HFF-Myc (cell line): ENCODE measurements at places on chromosomes 13 and 19.

DNA sequence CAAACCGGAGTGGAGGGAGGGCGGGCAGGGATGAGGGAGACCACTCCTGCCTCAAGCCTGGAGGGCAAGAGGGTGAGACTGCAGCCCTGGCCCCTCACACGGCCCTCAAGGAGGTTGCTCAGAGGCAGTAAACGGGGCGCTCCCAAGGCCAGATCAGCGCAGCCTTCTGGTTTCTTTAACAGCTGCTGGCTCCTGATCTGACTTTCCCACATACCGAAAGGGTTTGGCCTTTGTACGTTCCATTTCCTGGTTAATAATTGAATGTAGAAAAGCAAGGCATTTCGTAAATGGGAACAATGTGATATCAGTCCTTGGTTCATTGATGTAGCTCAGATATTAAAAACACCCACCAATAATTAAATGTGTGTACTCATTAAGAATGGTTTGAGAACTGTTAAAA, 71.5 kb downstream of the GGACT start:
- no peak for DNase-seq

- DNase-seq = no peak
Observed at GRCh38 chr13:33109801-33110200, 93.6 kb downstream of the KL start.

DNA sequence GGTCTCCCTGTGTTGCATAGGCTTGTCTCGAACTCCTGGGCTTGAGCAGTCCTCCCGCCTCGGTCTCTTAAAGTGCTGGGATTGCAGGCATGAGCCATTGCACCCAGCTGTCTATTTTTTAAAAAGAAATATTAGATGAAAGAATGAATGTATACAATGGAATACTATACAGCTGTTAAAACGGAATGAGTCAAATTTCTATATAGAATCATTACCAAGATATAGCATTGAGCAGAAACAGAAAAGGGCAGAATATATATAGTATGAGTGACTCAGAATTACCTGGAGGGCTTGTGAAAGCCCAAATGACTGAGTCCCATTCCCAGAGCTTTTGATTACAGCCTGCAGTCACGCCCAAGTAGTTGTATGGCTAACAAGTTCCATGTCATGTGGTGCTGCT, 4.4 kb downstream of the DACT3 start:
- no peak for DNase-seq

- DNase-seq = no peak
Observed at GRCh38 chr13:87274209-87274819, 396.9 kb upstream of the SLITRK5 start.

GRCh38 chr13:50187352-50188029, 172.2 kb downstream of the KCNRG start:
- DNase-seq = no peak

DNA sequence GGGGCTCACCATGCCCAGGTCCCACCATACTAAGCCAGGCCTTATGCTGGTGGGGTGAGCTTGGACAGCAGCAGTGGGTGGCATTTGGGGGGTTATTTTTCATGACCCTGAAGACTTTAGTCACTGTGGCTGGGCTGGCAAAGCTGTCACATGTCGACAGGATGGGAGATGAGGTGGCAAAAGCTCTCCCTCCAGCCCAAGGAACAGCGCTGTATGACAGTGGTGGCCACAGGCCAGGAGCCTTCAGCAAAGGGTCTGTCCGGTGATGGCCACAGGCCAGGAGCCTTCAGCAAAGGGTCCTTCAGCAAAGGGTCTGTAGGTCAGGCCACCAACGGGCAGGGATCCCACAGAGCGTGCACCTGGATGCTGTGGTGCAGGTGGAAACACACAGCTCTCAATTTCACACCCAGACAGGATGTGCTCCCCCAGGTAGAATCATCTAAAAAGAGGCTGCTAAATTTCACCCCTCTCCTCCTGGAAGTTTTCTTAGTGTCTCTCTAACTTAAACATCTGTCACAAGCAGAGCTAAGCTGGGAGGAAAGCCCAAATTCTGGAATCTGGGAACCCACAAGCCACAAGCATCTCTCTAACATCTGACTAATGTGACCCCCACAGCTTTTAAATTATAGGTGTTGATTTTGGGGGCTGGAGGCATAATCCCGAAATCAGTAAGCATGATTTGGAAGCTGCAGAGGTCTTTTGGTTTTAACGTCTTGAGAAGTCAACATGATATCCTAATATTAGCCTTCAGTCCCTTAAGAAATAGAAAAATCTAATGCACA, 23.0 kb downstream of the COL4A1 start:
- DNase-seq = no peak

- no peak for DNase-seq
Observed at GRCh38 chr13:73991384-73991783, 142.8 kb downstream of the KLF12 start.

DNA sequence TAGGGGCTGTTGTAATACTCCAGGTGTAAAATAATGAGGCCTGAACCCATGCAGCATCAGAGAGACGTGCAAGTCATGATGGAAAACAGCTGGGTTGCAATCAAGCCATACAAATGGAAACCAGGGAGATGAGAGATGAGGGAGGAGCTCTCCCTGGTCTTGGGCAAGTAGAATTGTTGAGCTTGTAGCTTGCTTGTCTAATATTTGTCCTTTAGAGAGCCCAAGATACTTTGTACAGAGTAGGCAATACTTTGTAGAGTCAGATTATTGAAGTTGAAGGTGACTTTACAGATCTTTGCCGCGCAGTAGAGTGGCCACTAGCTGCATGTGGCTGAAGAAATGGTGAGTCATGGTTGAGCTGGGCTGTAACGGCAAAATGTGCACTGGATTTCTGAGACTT, 8.3 kb downstream of the ATP8A2 start:
- DNase-seq = no peak

DNA sequence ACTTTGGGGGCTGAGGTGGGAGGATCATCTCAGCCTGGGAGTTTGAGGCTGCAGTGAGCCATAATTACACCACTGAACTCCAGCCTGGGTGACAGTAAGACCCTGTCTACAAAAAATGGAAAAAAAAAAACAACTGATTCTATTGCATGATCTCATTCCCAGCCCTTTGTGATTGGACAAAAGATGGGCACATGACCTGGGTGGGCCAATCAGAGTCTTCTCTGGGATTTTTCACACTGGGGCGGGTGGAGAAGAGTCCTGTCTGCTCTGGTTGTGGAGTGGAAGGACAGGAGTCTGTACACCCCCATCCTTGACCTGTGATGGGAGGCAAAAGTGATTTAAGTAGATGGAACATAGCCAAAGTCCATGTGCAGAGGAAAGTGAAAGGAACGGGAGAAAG, 170.5 kb downstream of the UQCRFS1 start:
- no peak for DNase-seq

DNA sequence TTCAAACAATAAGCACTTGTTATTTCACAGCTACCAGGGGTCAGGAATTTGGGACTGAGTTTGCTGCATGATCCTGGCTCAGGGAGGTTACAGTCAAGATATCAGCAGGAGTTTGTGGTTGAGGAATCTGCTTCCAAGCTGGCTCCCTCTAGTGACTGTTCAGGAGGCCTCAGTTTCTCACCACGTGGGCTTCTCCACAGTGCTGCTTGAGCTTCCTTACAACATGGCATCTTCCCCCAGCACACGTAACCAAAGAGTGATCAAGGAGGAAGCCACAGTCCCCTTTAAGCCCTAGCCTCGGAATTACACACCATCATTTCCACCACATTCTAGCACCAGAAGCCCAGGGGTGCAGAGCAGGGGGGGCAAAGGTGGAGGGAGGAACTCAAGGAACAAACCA, 28.8 kb downstream of the CELF5 start:
- no peak for DNase-seq
